NCI-H69 (cell line): ENCODE measurements at places on chromosomes 7 and 10.
A peak's percentile ranks its signal among the peaks of the same experiment; 100 is the strongest.

DNA sequence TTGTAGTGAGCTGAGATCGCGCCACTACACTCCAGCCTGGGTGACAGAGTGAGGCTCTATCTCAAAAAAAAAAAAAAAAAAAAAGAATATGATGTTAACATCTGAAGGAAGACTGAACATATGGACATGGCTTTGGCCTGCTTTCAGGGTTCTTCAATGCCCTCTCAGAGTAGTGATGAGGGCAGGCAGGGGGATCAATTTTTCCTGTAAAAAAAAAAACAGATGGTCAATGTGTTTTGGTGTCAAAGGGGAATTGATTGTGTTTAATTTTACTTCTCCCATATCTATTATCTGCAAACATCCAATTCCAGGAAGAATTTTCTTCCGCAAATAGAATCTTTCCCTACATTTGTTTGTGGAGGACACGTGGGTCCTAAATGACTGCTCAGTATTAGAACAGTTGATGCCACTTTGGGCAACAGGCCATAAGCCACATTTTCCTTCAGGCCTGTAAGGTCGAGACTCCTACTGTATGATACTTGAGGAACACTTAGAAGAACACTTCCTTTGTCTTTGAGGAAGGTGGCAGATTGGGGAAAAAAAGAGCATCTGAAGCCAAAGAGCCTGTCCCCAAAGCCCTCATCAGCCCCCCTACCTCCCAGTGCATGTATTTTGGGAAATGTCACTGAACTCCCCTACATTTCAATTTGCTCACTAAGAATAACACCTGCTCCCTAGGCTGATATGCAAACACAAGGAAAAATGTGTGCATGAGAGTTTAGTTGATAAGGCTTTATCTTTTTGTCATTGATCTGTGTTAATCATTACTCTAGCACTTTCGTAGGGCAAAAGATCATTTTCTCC, 28.3 kb downstream of the MGAM2 start:
- peak; percentile 42 for DNase-seq

GRCh38 chr7:95367606-95368005, 28.6 kb downstream of the PON3 start:
- no peak for DNase-seq

DNA sequence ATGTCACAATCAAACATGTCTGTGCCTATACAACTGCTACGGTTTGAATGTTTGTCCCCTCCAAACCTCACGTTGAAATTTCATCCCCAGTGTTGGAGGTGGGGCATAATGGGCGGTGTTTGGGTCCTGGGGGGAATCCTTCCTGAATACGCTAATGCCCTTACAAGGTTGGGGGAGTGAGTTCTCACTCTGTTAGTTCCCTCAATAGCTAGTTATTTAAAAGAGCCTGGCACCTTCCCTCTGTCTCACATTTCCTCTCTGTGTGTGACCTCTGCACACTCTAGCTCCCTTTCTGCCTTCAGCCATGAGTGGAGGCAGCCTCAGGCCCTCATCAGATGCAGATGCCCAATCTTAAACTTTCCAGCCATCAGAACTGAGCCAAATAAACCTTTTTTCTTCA, 129.5 kb downstream of the GRM8 start:
- peak; percentile 95 for DNase-seq

- DNase-seq = no peak
Measured at GRCh38 chr7:157265051-157265450, 71.8 kb upstream of the DNAJB6 start.

GRCh38 chr7:137880432-137880831, 33.7 kb upstream of the DGKI start:
- no peak for DNase-seq

GRCh38 chr7:508461-509170, 11.0 kb downstream of the PDGFA start:
- no peak for DNase-seq

- DNase-seq = no peak
Measured at GRCh38 chr7:155286686-155287085, 11.0 kb upstream of the INSIG1 start.
